Heart right ventricle (tissue), 16 donors: ENCODE measurements at places on chromosomes 3 and 15. TPM values are rescaled to one million over a fixed set of nuclear protein-coding genes. Genes with fewer than 3 reads are reported as not detected.

The GRM2 gene
- 0.41 TPM for total RNA-seq

DNA sequence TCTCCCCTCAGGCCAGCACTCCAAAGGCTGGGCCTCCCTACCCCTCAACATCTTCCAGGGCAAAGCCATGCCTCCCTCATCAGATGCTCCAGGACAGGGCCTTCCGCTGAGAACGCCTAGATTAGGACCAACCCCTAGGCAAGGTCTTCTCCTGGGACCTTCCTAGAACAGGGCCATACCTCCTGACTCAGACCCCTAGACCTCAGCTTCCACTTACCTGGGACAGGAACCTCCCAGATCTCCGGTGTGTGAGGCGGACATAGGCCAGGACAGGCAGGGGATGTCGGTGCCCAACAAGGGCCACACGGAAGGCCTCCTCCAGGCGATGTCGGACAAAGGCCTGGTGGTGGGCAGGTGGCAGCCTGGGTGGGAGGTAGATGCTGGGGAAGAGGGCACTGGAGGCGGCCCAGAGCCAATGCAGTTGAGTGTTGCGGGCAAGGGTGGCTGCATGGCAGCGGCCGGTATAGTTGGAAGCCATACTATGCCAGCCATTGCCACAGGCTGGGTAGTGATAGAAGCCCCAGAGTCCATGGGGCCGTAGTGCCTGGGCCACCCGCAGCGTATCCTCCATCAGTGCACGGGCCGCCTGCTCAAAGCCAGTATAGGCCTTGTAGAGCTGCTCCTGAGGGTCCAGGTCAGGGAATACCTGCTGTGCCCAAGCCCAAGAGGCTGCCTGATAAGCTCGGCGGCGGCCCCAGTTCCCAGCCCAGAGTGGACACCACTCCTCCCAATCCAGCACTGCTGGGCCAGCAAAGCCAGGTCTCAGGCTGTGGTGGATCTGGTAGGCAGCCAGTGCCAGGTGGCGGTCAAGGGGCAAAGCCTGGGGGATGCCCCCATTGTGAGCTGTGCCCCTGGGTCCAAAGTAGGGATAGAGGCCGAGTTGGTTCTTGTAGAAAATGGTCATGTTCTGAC is 2.5 kb upstream of the IFRD2 start:
- H3K36me3 ChIP-seq: peaks cover 10% of the 10 kb centered on the region
- H3K27ac ChIP-seq: no peak overlapping the region
- no peak for DNase-seq
- no peaks in the 10 kb centered on the region for H3K27me3 ChIP-seq

DNA sequence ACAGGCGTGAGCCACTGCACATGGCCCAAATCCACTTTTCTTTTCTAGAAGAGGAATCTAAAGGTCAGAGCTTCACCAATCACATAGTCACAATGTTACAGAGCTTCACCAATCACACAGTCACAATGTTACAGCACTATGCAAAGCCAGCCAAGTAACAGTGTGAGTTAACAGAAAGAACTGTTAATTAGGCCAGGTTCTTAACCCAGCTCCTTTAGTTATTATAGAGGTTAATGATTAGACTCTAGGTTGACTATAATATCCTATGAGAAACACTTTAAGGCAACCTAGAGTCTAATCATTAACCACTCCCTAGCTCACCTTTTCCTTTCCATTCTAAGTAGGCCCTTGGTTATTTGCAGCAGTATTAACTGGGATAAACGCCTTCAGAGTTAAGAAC is 54.0 kb downstream of the TASOR start:
- DNase-seq: no peak
- H3K27me3 ChIP-seq: no peaks in the 10 kb centered on the region
- no peaks in the 10 kb centered on the region for H3K36me3 ChIP-seq
- no peaks in the 10 kb centered on the region for H3K4me1 ChIP-seq
- no peak overlapping the region for H3K4me3 ChIP-seq

GRCh38 chr15:35596285-35596684 is 50.3 kb upstream of the DPH6 start:
- H3K4me3 ChIP-seq: no peak overlapping the region
- H3K27me3 ChIP-seq: no peaks in the 10 kb centered on the region
- no peak for DNase-seq
- H3K4me1 ChIP-seq: no peaks in the 10 kb centered on the region
- no peaks in the 10 kb centered on the region for H3K36me3 ChIP-seq
- no peak overlapping the region for H3K27ac ChIP-seq

DNA sequence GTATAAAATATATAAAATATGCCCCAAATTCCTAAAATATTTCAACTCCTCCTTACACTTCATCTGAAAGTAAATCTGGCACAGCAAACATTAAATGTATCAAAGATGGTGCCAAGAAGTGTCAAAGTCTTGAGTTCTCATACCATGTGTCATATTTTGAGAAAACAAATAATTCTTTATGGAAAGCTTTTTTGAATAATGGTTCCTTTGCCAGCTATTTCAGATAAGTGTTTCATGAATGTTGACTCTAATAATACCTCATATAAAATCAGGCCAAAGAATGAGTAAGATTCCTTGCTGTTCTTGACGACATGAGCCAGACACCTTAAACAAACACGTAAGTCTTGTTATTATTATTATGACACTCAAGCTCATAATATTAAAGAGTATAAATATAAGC is 30.3 kb upstream of the ZNF385D start:
- H3K27me3 ChIP-seq: no peaks in the 10 kb centered on the region
- H3K4me3 ChIP-seq: no peak overlapping the region
- DNase-seq: no peak
- peaks cover 56% of the 10 kb centered on the region for H3K4me1 ChIP-seq

DNA sequence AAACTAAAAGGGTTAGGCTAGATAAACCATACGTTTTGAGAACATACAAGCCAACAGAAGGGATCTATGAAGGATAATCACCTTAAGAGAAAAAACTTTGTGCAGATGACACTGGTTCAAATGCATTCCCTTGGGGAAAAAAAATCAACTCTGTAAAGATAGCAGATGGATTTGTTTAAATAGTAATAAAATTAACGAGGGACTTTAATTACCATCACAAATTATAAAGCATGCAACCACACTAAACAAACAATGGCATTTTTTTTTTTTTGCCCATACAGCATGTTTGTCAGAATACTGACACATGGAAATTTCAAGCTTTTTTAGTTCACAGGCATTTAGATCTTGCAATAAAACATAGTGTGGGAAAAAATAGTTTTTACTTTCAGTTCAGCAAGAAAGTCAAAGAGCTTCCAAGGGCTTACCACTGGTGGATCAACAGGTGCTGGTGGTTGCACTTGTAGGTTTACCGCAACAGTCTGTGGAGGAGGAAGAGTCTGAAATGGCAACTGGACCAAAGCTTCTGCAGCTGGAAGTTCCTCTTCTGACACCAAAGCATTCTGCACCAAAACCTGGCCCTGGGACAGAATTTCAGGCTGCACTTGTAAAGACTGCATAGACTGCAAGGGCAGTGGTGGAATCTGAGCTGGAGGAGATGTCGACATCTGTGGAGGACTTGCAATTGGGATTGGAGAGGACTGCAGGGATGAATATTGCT is 53.1 kb downstream of the PHC3 start:
- peaks cover 8% of the 10 kb centered on the region for H3K4me1 ChIP-seq
- H3K4me3 ChIP-seq: no peak overlapping the region
- DNase-seq: no peak

DNA sequence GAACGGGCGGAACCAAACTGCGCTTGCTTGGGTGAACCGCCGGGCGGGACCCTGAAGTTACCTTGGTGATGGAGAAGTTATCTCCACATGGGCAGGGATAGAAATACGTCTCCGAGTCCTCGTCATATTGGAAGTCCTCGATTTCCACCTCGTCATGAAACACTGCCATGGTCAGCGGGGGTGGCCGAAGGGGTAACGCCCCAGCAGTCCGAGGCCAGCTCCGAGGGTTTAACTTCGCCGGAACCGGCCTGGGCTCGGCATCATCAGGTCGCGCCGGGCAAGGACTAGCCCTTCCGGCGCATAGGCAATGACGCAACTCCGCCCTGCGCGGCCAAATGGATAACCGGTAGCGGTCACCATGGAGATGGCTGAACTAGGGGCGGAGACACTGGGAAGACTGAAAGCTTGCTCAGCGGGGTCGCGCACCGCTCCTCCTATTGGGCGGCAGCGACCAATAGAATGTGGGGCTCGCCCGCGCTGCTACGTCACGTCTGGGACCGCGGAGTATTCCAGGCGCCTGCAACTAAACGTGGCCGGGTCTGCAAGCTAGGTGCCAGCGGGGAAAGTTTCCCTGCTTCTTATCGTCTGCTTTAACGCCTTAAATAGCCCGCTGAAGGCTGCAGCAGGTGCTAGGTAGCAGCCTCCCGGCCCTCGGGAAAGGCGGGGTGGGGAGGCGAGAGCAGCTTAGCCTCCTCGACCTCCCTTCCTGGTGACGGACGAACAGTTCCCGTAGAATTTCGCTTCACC is at the start of the genes DPH3 and OXNAD1:
TSS of gene DPH3 (minus strand) at position 236 of the 747 bp plus-strand sequence. CDS start at position 169, 67 bp downstream.
TSS of gene OXNAD1 (plus strand) at position 505 of the 747 bp plus-strand sequence. CDS start 5,741 bp downstream, outside the sequence.
- H3K27me3 ChIP-seq: no peaks in the 10 kb centered on the region
- H3K36me3 ChIP-seq: peaks cover 2% of the 10 kb centered on the region
- peaks cover 41% of the 10 kb centered on the region for H3K4me1 ChIP-seq
- H3K4me3 ChIP-seq: peak within 1 kb of the TSS; percentile 64
- peak within 1 kb of the TSS; percentile 85 for H3K27ac ChIP-seq
- peak; percentile 100 for DNase-seq

- no peak overlapping the region for H3K27ac ChIP-seq
- no peaks in the 10 kb centered on the region for H3K36me3 ChIP-seq
- H3K4me3 ChIP-seq: no peak overlapping the region
- no peaks in the 10 kb centered on the region for H3K4me1 ChIP-seq
Observed at GRCh38 chr3:177792311-177793030, 595.2 kb upstream of the TBL1XR1 start.
